Left kidney (tissue), 8 donors: ENCODE measurements at places on chromosomes 11 and 22.

GRCh38 chr22:49010070-49010863, 817.4 kb downstream of the BRD1 start:
- no peak for DNase-seq

DNA sequence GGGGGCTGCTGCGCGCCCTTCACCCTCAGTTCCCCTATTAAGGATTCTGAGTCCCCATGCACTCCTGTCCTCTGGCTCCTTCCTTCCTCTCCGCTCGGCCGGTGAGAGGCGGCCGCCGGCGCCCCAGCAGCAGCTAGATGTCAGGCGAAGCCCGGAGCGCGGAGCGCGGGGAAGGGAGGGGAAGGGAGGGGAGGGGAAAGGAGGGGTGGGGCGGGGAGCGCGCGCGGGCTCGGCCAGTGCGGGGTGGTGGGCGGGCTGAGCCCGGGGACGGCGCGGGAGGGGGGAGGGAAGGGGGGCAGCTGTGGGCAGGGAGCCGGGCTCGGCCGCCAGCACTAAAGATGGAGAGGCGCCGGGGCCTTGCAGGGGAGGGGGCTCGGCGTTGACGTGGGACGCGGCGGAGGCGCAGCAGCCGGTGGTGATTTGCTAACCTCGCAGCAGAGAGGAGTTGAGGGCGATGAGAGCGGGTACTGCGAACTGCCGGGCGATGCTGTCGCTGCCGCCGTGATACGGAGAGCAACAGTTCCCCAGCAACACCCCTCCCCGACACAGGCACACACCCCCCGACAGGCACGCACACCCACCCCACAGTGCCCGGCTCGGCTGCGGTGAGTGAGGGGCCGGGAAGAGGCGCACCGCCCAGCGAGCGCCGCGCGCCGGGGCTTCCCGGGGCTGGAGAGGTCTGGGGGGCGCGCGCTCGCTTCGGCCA, at the start of gene ZBTB16:
ZBTB16 (plus strand) TSS at position 434 of the 706 bp plus-strand sequence. CDS start 3,590 bp downstream, outside the sequence.
- DNase-seq: peak; percentile 62

- DNase-seq: no peak
These were observed 123.5 kb downstream of the UVRAG start for GRCh38 chr11:75938543-75938942.

GRCh38 chr11:1936072-1936780, 10.9 kb upstream of the MRPL23 start:
- no peak for DNase-seq

GRCh38 chr11:61880031-61880430, 11.3 kb downstream of the FADS3 start:
- no peak for DNase-seq

- DNase-seq: no peak
These were observed 496 bp downstream of the TMEM9B start for GRCh38 chr11:8963569-8964323.

- DNase-seq: no peak
These were observed 16.7 kb upstream of the NAP1L4 start for GRCh38 chr11:3008746-3009336.

- no peak for DNase-seq
These were observed 821.1 kb upstream of the ARHGAP42 start for GRCh38 chr11:99865951-99866350.

- no peak for DNase-seq
These were observed 639.1 kb downstream of the TBC1D22A start for GRCh38 chr22:47401592-47401898.

DNA sequence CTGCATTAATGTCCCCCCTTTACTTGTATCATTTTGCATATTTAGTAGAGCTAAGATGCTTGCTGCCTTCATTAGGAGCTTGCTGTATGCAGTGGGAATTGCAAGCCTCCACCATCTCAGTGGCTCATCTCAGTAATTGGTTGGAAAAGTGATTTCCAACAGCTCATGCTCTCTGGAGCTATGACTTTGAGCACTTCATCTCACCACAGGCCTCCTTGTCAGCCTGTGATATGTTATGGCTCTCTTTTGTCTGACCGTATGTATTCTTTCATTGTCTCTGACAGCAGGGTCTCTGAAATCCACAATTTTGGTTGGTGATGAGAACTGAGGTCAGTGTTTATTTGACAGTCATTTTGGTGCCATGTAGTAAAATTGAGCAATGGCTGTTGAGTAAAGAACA, 345.1 kb downstream of the FAT3 start:
- DNase-seq: no peak

GRCh38 chr11:119222308-119222707, 16.2 kb downstream of the CBL start:
- DNase-seq: no peak

DNA sequence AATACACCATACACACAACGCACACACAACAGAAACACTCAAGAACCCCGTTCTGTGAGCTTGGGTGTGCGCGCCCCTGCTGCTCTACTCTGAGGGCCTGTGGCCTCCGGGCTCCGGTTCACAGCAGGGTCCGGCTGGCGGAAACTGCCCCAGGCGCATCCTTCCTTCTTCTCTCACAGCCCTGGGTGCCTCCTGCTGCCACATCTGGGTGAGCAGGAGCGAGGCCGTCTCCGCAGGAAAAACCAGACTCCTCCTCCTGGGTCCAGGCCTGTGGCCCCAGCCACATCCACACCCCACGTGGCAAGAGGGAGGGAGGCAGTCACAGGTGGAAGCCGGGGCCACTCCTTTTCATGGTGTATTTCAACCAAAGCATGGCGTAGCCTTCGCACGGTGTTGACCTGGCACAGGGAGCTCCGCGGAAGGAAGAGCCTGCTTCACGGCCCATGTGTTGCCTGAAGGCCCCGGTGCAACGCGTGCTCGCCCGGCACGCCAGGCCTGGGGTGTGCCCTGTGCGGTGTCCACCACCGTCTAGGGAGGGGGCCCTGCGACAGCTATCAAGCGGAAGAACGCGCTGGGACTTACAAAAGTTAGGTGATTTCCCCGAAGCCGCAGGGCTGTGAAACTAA, 1502.7 kb downstream of the TBC1D22A start:
- no peak for DNase-seq

- DNase-seq: no peak
These were observed 14.7 kb downstream of the DEPDC5 start for GRCh38 chr22:31768422-31769059.

GRCh38 chr11:4546878-4547277, 1.9 kb downstream of the OR52M1 start:
- DNase-seq: no peak

GRCh38 chr11:75376175-75376574, 23.1 kb upstream of the RPS3 start:
- DNase-seq: no peak

- DNase-seq: peak; percentile 85
These were observed 324.4 kb downstream of the NTM start for GRCh38 chr11:131694526-131695424.

- no peak for DNase-seq
These were observed 2.4 kb upstream of the SYT8 start for GRCh38 chr11:1832211-1832919.

- no peak for DNase-seq
These were observed 420 bp upstream of the TRIM44 start for GRCh38 chr11:35662061-35662648.

- DNase-seq: no peak
These were observed 16.1 kb upstream of the IFITM3 start for GRCh38 chr11:336659-337198.

GRCh38 chr22:29004647-29005371, 56.8 kb downstream of the C22orf31 start:
- peak; percentile 70 for DNase-seq

DNA sequence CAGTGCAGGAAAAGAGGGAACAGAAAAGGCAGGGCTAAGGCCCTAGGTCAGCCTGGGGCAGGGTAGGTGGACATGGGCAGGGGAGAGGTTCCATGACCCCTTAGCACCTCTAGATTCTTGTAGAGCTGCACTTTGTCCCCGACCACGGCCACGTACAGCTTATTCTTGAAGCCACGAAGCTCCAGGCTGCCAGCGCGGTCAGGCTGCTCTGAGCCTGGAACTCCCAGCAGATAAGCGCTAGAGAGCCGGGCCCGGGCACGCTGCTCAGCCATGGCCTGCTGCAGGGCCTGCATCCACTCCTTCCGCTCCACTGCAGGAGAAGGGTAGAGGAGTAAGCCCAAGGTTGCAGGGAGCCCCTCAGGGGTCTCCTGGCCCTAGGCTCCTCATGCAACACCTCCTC, 36.1 kb upstream of the PDE2A start:
- DNase-seq: no peak

DNA sequence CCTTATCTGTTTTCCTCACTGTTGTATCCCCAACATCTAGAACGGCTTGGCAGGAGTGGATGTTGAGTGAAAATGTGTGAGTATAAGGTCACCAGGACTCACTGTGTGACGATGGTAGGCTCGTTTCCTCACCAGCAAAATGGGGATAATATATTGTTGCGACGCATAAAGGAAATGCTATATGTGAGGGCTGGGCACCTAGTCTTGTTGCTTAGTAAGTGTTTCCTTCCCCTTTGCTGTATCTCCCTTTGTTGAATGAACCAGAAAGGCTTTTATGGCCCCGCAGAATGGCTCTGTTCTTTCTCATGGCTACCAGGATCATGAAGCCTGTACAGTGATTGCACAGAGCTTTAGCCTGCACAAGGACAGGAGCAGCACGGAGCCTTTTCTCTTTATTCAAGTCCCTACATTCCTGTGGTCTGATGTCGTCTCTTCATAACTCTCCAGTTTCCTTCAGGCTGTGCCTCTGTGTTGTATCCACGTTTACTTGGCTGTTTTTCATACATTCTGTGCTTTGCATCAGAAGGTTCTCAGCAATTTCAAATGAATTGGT, 5.4 kb downstream of the TNRC6B start:
- DNase-seq: no peak

- DNase-seq: no peak
These were observed 77.8 kb downstream of the CDKN1C start for GRCh38 chr11:2807801-2808241.

- no peak for DNase-seq
These were observed 46.9 kb upstream of the TP53I11 start for GRCh38 chr11:44997566-44997965.

GRCh38 chr11:74559110-74559933, 33.1 kb upstream of the POLD3 start:
- no peak for DNase-seq

DNA sequence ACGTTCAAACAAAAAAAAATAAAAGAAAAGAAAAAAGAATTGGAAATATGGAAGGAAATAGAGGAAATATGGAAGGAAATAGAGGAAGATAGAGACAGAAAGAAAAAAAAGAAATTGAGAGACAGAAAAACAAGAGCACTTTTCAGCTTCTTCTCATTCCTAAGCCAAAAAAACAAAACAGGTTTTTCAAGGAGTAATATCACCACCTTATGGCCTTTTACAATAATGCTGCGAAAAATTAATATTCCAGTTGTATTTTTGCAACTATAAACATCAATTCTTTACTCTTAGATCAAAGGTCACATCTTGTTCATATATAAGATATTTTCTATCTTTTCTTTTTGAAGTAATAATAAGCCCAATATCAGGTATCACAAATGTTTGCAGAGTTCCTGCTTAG, 328.3 kb downstream of the FAT3 start:
- DNase-seq: no peak

DNA sequence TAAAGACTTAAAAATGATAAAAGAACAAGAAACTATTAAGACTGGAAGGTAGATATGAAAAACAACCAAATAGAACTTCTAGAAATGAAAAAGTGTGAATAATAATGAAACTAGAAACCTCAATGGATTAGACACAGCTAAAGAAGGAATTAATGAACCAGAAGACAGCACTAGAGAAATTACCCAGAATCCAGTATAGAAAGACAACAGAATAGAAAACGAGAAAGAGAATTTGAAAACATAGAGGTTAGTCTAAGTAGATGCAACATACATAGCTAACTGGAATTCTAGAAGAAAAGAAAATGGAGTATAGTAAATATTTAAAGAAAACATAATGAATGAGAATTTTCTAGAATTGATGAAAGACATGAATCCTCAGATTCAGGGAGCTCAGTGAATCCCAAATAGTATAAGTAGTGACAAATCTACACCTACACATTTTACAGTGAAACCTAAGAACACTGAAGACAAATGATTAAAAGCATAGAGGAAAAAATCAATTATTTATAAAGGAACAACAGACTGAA, 111.9 kb downstream of the PARVA start:
- no peak for DNase-seq

- no peak for DNase-seq
These were observed 862 bp downstream of the GGA1 start for GRCh38 chr22:37609240-37610152.

DNA sequence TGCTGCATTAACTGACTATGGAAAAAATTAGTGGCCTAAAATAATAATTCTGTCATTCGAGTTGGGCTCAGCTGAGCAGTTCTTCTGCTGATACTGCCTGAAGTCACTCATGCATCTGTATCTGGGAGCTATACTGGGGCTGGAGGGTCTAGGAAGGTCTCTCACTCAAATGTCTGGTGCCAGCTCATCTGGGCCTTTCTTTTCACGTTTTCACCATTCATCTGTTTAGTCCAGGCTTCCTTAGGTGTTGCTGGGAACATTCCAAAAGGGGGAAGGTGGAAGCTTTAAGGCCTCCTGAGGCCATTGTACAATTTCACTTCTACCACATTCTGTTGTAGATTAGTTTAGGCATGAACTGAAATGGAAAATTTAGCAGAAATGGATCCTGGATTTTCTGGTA, 28.0 kb downstream of the YAP1 start:
- DNase-seq: no peak

DNA sequence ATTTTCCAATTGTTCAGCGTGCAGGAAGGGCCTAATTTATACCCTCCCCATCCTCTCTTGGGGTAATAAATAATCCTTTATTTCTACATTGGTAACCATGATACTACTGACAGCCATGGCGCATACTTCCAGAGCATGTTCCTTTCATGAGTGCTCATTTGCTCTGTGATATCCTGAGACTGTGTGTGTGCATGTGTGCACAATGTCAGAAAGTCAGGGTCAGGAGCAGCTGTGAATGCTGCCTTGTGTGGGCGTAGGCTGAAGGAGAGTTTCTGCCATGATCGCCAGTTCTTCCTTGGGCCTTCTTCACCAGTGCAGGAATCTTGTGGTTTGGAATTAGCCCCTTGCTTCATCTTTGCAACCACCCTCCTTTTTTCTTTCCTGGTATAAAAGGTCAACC, 10.2 kb downstream of the TUBA8 start:
- no peak for DNase-seq

GRCh38 chr11:93468290-93468689, 74.9 kb downstream of the SMCO4 start:
- DNase-seq: no peak

GRCh38 chr22:28597665-28598064, 82.0 kb downstream of the TTC28 start:
- DNase-seq: no peak

DNA sequence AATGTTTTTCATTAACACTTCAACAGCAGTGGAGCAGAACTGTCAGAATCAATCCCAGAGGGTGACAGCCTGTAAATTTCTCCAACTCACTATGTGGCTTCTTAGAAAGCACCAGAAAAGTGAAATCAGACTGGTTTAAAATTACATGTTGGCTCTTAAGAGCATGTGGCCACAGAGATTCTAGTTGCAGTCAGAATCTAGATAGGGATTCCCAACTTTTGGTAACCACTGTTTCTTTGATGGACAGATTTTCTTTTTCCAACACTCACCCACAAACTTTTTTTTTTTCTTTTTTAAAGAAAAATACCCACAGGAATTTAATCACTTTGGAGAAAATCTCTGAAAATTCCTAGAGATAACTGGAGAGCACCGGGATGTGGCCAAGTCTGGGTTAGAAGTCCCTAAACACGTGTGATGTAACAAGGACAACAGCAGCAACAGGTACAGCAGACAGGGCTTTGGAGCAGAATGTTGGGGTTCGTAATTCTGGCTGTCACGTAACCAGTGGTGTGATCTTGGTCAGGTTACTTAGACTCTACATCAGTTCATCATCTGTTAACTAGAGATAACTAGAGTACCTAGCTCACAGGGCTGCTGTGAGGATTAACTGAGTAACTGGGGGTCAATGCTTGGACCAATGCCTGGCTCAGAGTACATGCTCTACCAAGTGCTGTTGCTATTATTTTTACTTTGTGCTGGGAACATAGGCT, 100.1 kb downstream of the NAT10 start:
- DNase-seq: no peak
